ENCODE measurements at places on chromosomes 13 and 19.
A peak's percentile ranks its signal among the peaks of the same experiment; 100 is the strongest.

DNA sequence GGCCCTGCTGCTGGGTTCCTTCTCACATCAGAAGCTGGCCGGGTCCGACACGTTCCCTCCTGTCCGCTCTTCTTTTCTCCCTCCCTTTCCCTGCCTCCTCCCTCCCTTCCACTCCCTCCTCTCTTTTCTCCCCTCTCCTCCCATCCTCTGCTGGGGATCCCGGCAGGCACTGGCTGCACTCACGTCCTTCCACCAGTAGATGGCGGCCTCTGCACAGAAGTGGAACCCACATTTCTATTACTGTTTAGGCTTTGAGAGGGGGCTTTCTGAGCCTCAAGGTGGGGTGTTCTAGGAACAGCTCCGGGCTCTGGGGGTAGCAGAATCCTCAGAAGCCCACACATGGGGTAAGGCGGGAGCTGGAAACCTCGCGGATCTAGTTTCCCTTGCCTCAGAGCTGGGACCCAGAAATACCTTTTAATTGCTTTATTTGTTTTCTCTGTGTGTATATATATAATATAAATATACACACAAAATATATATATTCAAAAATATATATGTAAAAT, 294.2 kb downstream of the ZNF536 start:
- DNase-seq, result no peak

DNA sequence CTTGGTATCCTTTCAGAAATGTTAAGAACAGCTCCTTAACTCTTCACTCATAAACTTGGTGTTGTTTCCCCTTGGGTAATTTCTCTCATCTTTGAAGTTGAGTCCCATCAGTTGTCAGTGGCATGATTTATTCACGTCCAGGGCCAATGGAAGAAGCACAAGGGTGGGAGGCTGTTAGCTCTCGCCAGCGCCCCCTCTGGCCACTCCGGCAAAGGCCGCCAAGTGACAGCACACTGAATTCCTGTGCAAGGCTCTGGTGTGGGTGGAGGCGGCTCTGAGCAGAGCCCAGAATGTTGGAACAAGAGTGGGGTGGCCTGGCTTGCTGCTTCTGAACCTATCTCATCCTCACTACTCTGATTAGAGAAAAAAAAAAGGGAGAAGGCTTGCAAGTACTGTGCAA, 13.1 kb upstream of the MEDAG start:
- no peak for DNase-seq

DNA sequence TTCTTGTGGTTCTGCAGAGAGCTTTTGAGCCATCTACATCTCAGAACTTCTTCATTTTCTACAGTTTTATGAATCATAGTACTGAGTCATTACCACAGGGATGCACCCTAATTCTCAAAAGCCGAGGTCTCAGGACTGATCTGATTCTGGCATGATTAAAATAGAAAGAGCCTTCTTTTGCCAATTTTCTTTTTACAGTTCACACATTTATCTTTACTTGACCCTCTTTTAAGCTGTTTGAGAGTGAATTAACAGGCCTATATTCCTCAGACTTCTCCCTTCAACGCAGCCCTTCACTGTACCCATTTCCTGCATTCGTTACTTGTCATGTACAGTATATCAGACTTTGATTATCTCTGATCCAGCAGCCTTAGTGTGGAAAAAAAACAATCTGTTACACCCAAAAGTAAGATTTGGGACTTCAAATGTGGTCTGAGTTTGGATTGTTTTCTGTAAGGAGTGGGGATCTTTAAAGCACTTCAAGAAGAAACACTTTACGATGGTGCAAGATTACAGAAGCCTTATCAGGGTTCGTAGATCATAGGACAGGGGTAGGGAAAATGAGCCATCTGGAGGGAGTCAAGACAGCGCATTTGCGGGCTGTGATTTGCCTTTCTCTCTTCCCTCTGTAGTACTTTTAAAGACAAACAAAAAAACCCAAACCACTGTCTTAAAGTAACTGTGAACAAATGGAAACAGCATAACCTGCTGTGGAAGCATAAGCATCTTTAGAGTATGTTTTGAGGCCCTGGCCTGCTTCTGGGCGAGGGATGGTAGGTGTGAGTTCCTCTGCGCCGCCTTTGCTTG, 15.3 kb upstream of the GPR183 start:
- no peak for DNase-seq

DNA sequence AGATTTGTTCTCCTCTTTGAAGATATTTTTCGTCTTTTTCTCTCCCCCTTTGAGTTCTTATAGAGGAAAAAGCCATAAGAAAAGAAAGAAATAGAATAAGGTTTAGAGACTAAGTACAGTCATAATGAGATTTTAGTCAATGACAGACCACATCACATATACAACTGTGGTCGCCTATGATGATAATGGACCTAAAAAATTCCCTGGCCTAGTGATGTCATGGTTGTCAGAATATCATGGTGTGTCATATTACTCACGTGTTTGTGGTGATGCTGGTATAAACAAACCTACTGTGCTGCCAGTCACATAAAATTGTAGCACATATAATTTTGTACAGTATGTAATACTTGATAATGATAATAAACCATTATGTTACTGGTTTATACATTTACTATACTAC, 1096.1 kb downstream of the OLFM4 start:
- no peak for DNase-seq

GRCh38 chr13:58463841-58464240, 832.3 kb downstream of the PCDH17 start:
- no peak for DNase-seq

DNA sequence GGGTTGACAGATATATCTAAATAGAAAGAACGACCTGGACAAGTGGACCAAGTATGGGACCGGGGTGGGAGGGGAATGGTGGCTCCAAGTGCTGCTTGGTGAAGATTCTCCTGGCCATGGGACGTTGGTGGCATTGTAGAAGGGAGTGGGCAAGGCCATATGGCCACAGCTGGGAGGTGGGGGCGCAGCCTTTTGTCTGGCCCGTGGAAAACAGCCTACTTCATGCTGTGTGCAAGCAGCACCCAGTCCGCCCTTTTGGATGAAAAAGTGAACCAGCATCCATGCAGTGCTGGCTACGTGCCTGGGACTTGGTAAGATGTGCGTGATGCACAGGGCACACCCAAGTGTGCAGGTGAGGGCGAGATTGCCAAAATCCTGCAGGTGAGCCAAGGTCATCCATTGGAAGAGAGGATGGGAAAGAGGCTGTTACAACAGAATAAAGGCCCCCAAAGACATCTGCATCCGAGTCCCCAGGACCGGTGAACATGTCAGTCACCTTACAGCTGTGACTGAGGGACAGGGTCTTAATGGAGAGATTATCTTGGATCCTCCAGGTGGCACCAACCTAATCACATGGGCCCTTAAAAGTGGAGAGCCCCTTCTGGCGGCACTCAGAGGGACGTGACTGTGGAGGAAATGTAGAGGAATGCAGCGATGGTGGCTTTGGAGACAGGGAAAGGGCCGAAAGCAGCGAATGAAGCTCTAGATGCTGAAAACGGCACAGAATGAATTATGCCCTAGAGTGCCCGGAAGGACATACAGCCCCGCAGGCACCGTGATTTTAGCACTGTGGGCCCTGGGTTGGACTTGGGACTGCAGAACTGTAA, 40.8 kb downstream of the TEX29 start:
- DNase-seq, result no peak

GRCh38 chr13:106772006-106772601, 204.2 kb upstream of the ARGLU1 start:
- no peak for DNase-seq

DNA sequence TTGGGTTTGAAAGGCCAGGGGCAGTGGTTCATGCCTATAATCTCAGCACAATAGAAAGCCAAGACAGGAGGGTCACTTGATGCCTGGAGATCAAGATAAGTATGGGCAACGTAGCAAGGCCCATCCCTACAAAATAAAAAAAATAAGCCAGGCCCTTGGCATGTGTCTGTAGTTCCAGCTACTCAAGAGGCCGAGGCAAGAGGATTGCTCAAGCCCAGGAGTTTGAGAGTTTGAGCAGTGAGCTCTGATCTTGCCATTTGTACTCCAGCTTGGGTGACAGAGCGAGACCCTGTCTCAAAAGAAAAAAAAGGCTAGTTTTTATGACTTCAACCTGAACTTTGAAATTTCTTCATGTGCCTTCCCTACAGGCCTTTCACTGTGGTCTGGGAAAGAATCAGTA, 5.2 kb upstream of the ZNF480 start:
- DNase-seq, result no peak

GRCh38 chr19:51479531-51480331, 1.4 kb downstream of the CEACAM18 start:
- DNase-seq, result no peak

DNA sequence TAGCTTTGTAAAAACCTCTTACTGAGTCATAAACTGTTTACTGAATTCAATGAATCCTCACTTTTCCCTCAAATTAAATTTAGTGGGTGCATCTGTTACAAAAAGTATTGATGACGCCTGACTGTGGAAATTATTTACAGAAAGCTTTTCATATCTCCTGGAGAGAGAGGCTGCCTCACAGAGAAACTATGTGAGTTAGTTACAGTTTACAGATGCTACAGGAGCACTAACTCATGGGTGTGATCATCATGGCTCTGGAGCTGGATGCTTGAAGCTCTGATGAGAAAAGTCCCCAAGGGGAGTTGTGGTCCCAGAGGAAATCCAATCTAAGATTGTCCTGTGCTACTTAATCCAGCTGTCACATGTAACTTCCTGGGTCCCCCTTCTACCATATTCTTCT, 590.8 kb downstream of the LMO7 start:
- DNase-seq, result no peak

- DNase-seq, result peak; percentile 68
Observed at GRCh38 chr13:99926014-99926731, 45.4 kb downstream of the ZIC5 start.

GRCh38 chr19:13983213-13983889, 22.8 kb downstream of the RFX1 start:
- no peak for DNase-seq

DNA sequence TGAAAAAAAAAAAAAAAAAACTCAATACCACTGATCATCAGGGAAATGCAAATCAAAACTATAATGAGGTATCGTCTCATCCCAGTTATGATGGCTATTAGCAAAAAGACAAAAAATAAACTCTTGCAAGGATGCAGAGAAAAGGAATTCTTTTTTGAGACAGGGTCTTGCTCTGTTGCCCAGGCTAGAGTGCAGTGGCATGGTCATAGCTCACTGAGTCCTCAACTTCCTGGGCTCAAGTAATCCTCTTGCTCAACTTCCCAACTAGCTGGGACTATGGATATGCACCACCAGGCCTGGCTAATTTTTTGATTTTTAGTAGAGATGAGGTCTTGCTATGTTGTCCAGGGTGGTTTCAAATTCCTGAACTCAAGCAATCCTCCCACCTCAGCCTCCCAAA, 59.5 kb downstream of the MICU2 start:
- no peak for DNase-seq

- no peak for DNase-seq
Observed at GRCh38 chr19:30626626-30626966, 254.4 kb downstream of the ZNF536 start.

DNA sequence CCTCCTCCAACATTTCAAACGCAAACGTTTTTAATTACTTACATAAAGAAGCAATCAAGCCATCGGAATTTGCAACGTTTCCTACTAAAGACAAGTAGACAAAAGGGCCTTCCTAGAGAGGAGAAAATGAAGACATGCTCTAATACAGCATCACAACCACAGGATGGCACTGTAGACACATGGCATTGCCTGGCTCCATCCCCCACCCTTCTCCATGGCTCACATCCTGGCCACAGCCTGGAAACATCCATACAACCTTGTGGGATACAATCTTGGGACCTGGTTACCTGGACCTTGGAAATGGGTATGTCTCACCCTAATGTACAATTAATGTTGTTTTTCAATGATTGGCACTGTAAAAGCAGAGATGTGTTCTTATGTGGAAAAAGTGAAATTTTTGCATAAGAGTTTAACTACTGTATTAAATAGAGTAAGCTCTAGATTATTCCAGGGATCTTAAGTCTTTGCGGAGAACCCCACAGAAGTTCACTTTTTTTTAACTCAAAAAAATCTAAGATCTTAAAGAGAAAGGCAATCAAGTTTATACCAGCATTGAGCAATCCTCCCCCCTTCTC, 21.5 kb downstream of the EBPL start:
- peak; percentile 51 for DNase-seq

DNA sequence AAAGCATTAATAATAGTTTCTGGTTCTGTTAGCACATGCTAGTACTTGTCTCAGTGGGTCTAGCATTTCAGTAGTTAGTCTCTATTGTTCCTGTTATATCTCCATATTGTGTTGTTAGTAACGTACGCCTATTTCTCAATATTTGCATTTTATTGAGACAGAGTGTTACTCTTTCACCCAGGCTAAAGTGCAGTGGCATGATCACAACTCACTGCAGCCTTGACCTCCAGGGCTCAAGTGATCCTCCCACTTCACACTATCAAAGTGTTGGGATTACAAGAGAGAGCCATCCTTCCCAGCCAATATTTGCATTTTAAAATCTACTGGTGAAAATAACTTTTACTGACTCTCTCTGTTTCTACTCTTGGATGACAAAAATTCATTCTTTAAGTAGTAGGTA, 154.6 kb upstream of the PRR20A start:
- DNase-seq, result no peak

DNA sequence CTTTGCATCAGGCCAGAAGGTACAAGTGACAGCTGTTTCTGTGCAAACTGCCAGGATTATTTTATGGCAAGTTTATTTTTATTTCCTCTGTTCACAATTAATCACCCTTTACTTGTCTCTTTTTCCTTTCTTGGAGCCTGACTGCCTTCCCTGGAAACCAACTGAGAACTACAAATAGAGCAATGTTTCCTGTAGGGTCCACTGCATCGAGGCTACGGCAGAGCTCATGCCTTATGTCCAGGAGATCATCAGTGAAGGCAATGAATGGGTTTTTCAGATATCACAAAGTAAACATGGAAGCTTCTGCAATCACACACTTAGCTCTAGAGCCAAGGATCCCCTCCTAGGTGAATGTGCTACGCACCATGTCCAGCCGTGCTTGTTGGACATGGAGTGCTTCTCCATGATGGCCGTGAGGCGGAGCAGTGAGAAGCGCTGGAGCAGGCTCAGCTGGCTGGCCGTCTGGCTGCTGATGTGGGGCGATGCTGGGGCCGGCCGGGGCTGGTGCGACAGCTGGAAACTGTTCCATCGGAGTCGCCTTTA, 110.9 kb downstream of the KL start:
- no peak for DNase-seq

- DNase-seq, result no peak
Observed at GRCh38 chr19:57888107-57888559, 704 bp downstream of the ZNF814 start.

DNA sequence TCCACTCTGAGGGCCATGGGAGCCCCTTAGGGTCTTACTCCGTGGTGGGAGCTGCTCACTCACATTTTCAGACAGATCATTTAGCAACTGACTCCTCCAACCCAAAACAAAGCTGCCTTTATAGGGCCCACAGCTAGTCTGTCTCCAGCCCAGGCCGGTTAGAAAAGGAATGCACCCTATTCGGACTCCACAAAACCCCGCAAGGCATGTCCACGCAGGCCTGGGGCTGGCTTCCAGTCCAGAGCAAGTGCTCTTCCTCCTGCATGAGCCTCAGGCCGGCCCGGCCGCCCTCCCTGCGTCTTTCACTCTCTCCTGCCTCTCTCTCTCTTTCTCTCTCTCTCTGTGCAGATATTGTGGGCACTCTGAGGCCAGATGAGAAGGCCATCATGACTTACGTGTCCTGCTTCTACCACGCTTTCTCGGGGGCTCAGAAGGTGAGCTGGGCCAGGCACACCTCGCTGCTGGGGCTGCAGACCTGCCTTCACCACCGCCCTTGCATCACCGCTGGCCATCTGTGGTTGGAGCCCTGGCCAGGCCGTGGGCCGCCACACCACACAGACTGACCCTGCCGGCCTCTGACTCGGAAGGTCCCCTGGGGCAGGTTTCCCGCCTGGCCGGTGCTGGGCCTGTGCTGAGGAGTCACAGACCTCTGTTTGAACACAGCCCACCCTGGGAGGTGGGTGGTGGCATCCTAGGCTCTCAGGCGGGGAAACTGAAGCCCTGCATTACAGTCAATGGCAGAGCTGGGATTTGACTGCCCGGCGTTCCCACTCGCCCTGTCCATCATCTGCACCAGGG, 33.1 kb downstream of the CAPN12 start:
- no peak for DNase-seq
